ENCODE measurements at places on chromosomes 2 and 18. TPM values are rescaled to one million over a fixed set of nuclear protein-coding genes. Genes with fewer than 3 reads are reported as not detected.

DNA sequence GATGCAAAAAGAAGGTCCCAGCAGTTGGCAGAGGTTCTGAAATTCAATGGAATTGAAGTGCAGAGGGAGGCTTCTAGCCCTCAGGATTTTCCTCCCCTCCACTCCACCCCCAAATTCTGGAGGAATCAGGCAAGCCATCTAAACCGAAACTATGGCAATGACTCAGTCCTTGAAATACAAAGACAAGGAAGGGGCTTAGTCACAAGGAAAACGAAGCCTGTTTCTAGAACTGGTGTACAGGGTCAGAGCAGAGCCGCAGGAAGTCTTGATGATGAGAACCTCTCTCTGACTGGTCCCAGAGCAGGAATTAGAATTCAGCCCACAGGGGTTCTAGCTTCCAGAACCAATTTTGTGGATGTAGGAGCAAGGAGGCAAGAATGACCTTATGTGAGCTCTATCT is 111.7 kb upstream of the SCN1A start:
- DNase-seq, result no peak

DNA sequence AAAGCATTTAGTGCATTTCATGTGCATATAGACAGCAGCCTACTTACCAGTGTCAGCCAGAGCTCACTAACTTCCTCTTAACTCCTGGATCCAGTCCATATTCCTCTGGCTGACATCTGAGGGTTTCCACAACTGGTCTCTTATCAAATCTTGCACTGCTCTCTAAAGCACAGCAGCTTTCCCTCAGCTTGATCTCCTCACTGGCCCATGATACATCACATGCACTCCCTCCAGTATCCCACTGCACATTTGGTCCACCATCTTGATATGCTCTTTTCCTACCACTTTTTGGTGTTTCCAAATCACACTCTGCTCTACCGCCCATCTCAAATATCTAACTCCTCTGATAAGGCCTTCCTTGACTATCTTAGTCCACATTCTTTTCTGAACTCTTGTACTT is 105.0 kb upstream of the ZFP36L2 start:
- DNase-seq, result no peak

DNA sequence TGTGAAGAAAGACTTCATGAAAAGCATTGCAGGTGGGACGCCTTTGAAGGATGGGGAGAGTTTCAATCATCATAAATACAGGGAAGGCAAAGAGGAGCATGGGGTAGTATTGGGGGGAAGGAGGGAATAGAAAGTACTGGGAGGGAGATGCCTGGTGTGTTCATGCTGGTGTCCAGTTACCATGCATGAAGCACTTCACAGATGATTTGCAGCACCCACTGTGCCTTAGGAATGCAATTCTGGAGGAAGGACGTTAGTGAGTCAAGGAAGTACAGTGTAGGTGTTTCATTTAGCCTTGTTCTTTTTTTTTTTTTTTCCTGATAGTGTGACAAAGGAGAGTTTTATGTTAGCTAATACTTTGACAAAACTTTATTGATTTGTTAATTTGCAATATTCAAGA is 36.8 kb downstream of the ADAM23 start:
- DNase-seq, result no peak

- DNase-seq, result no peak
Observed at GRCh38 chr2:5788447-5788846, 96.3 kb downstream of the SOX11 start.

GRCh38 chr18:39627936-39628335 is 2062.3 kb upstream of the CELF4 start:
- DNase-seq, result no peak

DNA sequence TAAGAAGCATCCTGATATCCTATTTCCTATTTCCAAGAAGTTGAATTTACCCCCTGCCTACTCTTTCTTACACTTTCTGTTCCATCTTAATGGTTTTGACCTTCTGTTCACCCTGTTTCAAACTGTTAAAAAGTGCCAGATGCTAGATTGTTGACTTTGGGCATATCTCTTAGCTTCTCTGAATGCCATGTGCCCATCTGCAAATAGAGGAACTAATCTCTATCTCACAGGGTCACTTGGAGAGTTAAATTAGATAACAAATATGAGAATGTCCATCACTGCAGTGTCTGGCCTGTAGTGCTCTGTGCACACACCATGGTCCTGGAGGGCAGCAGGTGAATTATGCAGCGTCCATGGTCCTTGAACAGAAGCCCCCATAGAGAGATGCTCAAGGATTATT is 83.8 kb downstream of the LRATD1 start:
- DNase-seq, result no peak

DNA sequence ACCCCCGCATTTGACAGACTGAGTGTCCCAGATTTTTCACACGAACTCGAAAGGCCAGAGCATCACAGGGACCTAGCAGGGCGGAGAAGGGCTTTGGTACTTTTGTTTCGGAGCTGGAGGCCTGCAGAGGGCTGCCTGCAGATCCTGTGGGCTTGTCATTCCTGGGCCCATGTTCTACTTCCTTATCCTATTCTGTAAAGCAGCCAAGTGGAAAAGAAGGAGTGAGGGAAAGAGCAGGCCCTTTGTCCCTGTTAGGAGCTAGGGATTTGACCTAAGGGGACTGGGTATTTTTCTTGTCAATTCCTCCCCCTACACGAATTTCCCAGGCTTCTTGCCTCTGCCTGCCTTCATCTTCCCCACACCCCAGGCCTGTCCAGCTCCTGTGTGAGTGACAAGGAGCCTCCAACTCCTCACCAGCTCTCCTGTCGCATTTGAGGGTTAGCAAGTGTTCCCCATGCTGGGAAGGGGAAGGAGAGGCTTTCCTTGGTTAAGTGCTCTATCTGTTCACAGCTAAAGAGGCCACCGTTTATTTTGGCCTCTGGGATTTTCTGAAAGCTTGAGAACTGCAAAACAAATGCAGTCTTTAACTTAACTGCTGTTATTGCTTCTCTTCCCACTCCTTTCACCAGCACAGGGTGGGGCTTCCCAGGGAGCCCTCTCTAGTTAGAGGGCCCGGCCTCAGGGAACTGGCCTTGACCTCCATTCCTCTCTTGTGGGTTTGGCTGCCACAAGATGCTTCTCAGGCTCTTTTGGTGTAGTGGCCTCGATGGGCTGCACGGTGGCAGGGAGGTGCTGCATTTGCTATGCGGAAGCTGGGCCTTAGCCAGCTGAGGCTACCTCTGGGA is 61.2 kb downstream of the SGPP2 start:
- DNase-seq, result no peak

DNA sequence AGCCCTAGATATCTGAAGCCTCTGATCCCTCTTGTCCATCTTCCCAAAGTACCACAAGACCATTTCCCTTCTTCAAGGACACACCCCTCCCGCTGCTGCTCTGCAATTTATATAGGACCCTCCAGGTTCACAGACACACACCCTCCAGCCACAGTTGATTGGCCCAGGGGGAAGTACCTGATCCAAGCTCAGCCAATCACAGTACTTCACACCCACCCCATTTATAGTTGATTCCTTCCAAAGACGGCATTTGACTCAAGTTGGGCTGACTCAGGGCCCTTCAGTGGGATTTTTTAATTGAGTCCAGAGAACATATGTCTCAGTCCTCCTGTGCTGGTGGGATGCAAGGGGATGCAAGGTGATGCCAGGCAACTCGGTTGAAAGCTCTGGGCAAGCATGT is 59.2 kb downstream of the GYPC start:
- no peak for DNase-seq

GRCh38 chr2:217371781-217372213 is 511.9 kb upstream of the TNP1 start:
- DNase-seq, result no peak

DNA sequence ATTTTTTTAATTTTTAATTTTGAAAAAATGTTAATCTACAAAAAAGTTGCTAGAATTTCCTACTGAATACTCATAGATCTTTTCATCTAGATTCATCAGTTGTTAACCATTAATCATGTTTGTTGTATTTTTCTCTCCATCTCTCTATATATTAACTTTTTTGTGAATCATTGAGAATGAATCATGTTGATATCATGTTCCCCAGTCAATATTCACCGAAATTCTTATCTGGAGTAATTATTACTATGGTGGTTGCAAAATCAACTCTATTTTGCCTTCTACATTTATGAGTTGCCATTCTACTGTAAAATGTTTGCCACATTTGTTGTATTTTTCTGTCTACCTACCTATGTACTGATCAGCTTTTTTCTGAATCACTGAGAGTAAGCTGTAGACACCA is 154.0 kb downstream of the SPP2 start:
- DNase-seq, result no peak

DNA sequence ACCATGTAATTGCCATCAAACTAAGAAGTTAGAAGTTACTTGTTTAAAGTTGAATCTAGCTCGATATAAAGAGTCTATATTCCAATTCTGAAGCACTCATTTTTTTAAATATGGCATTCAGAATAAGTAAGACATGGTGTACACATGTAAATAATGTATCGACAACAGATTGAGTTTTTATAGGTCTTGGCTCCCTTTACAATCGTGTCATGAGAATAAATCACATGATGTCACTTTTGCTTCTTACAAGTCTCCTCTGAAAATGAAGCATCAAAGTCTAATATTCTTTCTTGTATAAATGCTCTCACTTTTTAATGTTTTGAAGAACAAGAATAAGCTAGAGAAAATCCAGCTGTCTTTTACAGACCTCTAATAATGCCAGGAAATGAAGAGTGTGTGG is 33.1 kb downstream of the LRP1B start:
- DNase-seq, result no peak

DNA sequence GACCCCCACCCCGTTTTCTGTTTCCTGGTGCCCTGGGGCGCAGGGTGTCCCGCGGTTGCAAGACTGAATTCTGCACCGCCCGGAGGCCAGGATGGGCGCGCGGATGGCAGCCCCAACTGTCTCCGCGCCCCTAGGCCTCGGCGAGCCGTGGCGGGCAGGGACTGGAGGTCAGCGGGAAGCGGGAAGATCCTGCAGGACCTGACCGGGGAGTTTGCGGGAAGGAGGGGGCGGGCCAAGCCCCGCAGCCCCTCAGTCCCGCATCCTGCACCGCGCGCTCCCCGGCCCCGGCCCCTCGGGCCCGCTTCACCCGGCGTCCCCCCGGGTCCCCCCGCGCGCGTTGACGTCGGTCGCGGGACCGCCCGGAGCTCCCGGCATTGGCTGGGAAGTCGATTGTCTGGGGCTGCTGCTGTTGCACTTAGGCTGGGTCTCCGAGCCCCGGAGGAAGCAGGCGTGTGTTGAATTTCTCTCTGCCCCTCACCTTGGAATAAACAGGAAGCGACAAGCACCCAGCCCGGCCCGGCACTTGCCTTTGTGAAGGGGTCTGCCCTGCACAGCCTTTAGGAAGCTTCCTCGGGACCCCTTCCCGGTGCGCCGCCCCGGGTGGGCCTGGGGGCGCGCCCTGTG is at the start of gene LDLRAD4:
Gene LDLRAD4 (plus strand): TSS at position 393 of the 624 bp plus-strand sequence.
- DNase-seq, result no peak

GRCh38 chr18:48735080-48735676 is 196.3 kb downstream of the CTIF start:
- no peak for DNase-seq

DNA sequence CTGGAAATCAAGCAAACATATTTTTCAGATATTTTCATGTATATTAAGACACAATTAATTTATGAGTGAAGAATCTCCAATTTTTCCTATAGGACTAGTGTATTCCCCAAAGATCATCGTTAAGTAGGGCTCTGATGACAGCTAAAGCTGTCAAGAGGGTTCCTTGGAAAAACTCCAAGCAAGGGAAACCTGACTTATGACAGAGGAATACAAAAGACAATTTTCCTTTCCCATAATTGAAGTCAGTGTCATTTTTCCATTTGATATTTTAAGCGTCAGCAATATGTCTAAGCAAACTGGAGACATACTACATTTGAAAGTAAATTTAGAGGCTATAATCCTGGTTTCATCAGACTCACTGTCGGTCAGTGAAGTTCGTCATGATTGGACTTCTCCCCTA is 36.1 kb downstream of the RIT2 start:
- DNase-seq, result no peak

- DNase-seq, result no peak
Observed at GRCh38 chr18:7168408-7168807, 50.8 kb upstream of the LAMA1 start.

GRCh38 chr18:12658426-12659138 is 675 bp upstream of the SPIRE1 start:
- no peak for DNase-seq

- DNase-seq, result no peak
Observed at GRCh38 chr2:127604986-127605385, 41.0 kb upstream of the GPR17 start.

DNA sequence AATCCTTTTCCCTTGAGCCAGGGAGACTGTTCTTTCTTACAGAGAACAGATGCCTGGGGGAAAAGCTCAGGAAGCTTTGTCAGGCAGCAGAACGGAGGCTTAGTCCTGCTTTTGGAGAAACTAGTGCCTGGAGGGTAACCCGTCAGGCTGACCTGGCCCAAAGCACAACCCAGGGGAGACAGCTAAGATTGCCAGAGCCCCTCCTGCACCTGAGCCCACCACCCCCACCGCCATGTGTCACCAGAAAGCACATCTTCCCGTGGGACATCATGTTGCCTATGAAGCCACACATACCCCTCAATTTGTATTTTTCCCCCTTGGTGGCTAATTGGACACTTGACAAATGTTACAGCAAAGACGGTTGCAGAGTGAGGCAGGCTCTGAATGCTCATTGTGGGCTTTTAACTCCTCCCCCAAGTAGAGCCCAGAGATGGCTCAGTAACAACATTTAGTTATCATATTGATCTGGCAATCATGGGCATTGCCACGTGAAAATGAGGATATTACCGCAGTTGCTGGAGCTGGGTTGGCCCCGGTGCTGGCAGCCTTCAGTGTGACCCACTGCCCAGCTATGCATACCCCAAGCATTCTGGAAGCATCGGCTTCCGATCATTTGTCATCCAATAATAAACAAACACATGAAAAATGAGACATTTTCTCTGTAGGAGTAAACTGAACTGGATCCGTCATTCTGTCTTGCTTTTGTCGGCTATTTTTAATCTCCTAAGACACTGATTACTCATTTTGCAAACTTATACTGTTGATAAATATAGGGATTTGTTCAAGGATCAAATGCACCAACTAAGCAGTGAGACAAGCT is 229.5 kb downstream of the ATAD2B start:
- no peak for DNase-seq

DNA sequence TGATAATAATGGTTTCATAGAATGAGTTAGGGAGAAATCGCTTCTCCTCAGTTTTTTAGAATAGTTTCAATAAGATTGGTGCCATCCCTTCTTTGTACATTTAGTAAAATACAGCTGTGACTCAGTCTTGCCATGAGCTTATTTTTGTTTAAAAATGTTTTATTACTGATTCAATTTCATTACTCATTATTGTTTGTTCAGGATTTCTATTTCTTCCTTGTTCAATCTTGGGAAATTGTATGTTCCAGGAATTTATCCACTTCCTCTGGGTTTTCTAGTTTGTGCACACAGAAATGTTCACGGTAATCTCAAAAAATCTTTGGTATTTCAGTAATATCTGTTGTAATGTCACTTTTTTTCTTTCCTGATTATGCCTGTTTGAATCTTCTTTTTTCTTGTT is 371.5 kb upstream of the SETBP1 start:
- no peak for DNase-seq

The SGPP2 gene
- 7.6 TPM for total RNA-seq

The EMILIN1 gene
- total RNA-seq, result 0.89 TPM

The OR6B2 gene
- not detected for total RNA-seq

The RESP18 gene
- not detected for total RNA-seq

The TMEM185B gene
- total RNA-seq, result 33.5 TPM

The HOXD4 gene
- not detected for total RNA-seq

The NOSTRIN gene
- not detected for total RNA-seq

The METTL21A gene
- 31.5 TPM for total RNA-seq
